ENCODE measurements at places on chromosomes 11 and 22.

- DNase-seq, result no peak
These were observed at the start of gene B3GAT1 for GRCh38 chr11:134412203-134413042. B3GAT1 (minus strand) TSS chr11:134412242; CDS start chr11:134387659, 24,583 bp downstream.

DNA sequence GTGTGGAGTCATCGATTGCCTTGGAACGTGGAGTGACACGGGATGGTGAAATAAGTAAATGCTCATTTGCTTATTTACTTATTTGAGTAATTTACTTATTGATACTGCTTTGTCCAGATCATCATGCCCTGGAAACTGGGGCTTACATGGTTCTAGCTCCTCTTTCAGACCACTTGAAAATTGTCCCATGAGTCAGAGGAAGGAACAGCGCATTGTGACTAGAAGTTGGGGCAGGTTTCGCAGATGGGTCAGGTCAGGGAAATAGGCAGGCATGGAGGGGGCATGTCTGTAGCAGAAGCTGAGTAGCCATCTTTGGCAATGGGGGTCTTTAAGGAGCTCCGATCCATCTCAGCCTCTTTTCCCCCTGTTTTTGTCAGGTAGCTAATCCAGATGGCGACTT is 104.2 kb upstream of the SORL1-AS1 start:
- no peak for DNase-seq

DNA sequence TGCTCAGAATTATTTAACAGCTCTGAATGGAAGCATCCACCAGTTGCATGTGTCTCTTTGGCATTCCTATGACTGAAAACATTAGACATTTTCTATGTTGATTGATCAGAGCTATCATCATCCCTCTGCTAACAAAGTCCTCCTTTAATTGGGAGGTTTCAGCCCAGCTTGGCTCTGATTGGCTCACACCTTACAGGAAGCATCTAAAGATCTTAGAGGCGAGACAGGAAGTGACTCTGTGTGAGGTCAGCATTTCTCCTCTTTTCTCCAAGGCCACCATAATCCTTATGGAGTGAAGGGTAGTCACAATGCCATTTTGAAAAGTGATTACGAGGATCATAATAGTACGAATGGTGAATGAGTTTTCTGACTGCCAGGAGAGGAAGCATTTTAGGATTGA is 260.8 kb downstream of the MIAT start:
- no peak for DNase-seq

GRCh38 chr11:2219318-2220017 is 47.9 kb upstream of the TH start:
- no peak for DNase-seq

DNA sequence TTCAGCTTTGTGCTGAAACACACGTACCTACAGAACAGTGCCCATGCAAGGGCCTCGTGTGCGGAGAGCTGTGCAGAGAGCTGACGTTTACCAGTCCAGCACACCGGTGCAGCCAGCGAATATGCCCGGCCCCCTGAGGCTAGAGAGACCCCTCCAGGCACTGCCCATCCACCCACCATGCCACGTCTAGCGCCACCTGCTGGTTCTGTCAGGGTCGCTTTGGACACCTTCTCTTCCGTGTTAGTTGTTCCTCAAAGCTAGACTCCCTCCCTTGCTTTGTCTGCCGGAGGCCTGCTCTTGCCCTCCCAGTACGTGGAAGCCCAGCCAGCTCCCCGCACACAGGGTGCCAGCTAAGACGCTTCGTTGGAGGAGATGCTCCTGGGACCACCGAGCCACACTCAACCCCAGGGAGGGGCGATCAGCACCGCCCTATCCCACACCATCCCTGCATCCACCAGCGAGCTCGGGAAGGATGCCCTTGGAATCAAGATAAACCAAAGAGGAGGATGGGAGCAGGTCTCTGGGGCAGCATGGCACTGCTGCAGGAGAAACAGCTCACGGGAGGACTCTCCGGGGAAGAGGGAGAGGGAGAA is 43.4 kb downstream of the CPT1A start:
- no peak for DNase-seq

DNA sequence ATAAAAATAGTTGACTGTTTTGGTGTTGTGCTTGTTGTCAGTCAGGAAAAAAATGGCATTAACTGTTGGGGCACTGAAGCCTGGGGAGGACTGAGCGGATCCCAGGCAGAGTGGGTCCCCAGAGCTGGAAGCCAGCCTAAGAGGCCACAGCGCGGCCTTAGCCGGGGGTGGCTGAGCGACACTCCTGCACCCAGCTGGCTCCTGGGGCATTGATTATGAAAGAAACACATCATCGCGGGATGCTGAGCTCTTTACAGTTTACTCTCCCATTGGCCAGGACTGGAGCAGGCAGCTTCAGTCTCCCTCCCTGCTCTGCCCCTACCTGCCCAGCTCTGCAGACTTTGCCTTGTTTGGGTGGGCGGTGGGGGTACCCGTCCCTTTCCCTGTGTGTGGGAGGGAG is 121.5 kb downstream of the ST3GAL4 start:
- no peak for DNase-seq
